Lung (tissue), 17 donors: ENCODE measurements at places on chromosomes 1 and 21. TPM values are rescaled to one million over a fixed set of nuclear protein-coding genes. Genes with fewer than 3 reads are reported as not detected.

MCOLN2 gene
- total RNA-seq: 17.1 TPM

DENND2C gene
- 6.1 TPM for total RNA-seq

CCDC30 gene
- total RNA-seq: 21.4 TPM

TSPAN1 gene
- total RNA-seq: 45.3 TPM

CASZ1 gene
- total RNA-seq: 61.9 TPM

AMY2B gene
- total RNA-seq: 13.4 TPM

RGSL1 gene
- total RNA-seq: not detected

SLC41A1 gene
- total RNA-seq: 26.9 TPM

OR2T35 gene
- not detected for total RNA-seq

CFAP410 gene
- 45.3 TPM for total RNA-seq

HES3 gene
- total RNA-seq: not detected

IFI44 gene
- 38.4 TPM for total RNA-seq

ZNF670 gene
- 3.3 TPM for total RNA-seq

RGL1 gene
- 49.4 TPM for total RNA-seq

CACNA1S gene
- 0.20 TPM for total RNA-seq

DIO1 gene
- total RNA-seq: 1.1 TPM

PUSL1 gene
- total RNA-seq: 11.3 TPM

GATAD2B gene
- total RNA-seq: 41.7 TPM

NOTCH2 gene
- 179 TPM for total RNA-seq

CAPZB gene
- 283 TPM for total RNA-seq

FCGR3A gene
- 33.3 TPM for total RNA-seq

RNU1-3 gene
- 3,134 TPM for total RNA-seq

SYT2 gene
- total RNA-seq: 0.23 TPM

COG2 gene
- 22.6 TPM for total RNA-seq

PER3 gene
- 21.1 TPM for total RNA-seq

ORC1 gene
- 2.3 TPM for total RNA-seq

PEAR1 gene
- total RNA-seq: 15.3 TPM

SAMSN1 gene
- 20.1 TPM for total RNA-seq

C1orf226 gene
- total RNA-seq: 2.1 TPM

FALEC gene
- total RNA-seq: not detected

SLAMF9 gene
- total RNA-seq: 0.43 TPM

GBP1 gene
- total RNA-seq: 62.5 TPM

FBXO2 gene
- total RNA-seq: 10.7 TPM

ITLN2 gene
- 13.8 TPM for total RNA-seq

MAGI3 gene
- 137 TPM for total RNA-seq

TMEM50A gene
- total RNA-seq: 88.6 TPM

LORICRIN gene
- not detected for total RNA-seq

SLC22A15 gene
- total RNA-seq: 12.7 TPM

LEMD1 gene
- total RNA-seq: 1.5 TPM

PTPN7 gene
- 6.9 TPM for total RNA-seq

PDE9A gene
- total RNA-seq: 17.0 TPM

C8A gene
- total RNA-seq: 0.12 TPM

LCE2C gene
- total RNA-seq: not detected

FOXD3 gene
- not detected for total RNA-seq

RNF220 gene
- 44.9 TPM for total RNA-seq

WNT2B gene
- total RNA-seq: 5.5 TPM

EFNA1 gene
- 202 TPM for total RNA-seq

HUNK gene
- 2.4 TPM for total RNA-seq

C4BPA gene
- total RNA-seq: 203 TPM

PROK1 gene
- total RNA-seq: not detected

S100A5 gene
- not detected for total RNA-seq

CCDC185 gene
- not detected for total RNA-seq

WNT3A gene
- total RNA-seq: 3.1 TPM

UMODL1 gene
- not detected for total RNA-seq

OPRD1 gene
- 0.28 TPM for total RNA-seq

PTPRU gene
- total RNA-seq: 55.3 TPM

OR2T1 gene
- total RNA-seq: not detected

SIM2 gene
- total RNA-seq: not detected
